ENCODE measurements at places on chromosomes 4 and X.
A peak's percentile ranks its signal among the peaks of the same experiment; 100 is the strongest.

GRCh38 chrX:24024819-24025740 lies 1.9 kb downstream of the KLHL15 start:
- DNase-seq = peak; percentile 48

- no peak for DNase-seq
Observed at GRCh38 chr4:186058980-186059316, 10.0 kb upstream of the TLR3 start.

GRCh38 chr4:169675825-169676224 lies 55.4 kb downstream of the CLCN3 start:
- no peak for DNase-seq

DNA sequence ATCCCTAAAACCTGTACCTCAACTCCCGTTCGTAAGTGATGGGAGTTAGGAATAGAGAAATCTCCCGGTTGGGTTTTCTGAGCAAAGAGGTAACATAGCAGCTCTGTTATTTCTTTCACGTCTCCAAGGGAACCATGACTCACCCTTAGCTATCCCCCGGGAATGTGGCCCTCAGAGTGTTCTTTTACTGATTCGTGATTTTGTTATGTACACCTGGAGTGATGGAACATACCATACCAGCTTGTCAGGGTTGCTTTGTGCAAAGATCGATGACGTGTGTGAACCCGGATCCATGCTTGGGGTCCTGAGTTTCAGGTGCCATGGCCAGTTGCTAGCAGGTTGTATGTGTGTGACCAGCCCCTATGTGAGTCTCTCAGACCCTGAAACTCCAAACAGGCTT lies 52.6 kb downstream of the HPRT1 start:
- peak; percentile 54 for DNase-seq

GRCh38 chr4:13640149-13640940 lies 12.8 kb upstream of the BOD1L1 start:
- DNase-seq = peak; percentile 52

DNA sequence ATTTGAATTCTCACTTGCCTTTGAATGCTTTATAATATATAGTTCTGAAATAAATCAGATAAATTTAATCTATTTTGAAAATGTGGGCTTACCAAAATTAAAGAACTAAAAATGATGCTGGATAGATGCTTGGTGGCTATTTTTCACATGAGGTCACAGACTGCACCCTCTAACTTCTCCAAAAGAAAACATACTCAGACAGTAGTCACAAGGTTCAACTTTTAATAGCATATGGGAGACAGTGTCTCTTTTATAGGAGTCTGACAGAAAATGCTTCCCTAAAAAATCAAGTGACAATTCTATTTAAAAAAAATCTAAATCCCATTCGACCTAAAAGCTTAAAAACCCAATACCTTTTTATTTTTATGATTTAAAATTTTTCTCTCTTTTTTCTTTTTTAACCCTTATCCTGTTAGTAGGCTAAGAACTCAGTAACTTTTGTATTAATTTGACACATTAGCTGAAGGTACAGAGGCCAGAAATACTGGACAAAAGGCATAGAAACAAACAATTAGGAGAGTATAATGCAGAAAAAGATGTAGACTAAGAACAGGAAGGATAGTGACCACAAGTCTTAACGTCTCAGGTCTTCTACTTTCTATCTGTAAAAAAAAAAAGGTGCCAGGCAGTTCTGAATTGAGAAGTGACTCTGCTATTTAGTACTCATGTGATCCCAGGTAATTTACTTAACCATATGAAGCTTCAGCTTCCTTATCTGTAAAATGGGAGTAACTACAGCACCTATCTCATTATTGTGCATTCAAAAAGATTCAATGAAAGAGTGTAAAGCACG lies 7.6 kb downstream of the TIGD4 start:
- DNase-seq = no peak

GRCh38 chrX:16653424-16653823 lies 3.5 kb downstream of the S100G start:
- DNase-seq = no peak

DNA sequence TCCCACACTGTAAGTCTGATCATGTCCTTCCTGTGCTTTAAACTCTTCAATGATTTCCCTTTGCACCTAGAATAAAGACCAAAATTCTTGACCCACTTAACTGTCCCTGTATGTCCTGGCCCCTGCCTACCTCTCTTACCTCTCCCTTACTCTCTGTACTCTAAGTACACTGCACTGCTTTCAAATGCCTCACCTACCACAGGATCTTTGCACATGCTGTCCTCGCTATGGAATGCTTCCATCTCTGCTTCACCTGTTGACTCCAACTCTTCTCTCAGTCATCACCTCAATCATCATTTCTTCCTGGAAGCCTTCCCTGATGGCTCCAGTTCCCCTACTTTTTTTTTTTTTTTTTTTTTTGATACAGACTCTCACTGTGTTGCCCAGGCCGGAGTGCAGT lies 29.0 kb upstream of the SEPTIN6 start:
- DNase-seq = no peak

- DNase-seq = no peak
Observed at GRCh38 chrX:56812515-56813105, 83.6 kb downstream of the NBDY start.

DNA sequence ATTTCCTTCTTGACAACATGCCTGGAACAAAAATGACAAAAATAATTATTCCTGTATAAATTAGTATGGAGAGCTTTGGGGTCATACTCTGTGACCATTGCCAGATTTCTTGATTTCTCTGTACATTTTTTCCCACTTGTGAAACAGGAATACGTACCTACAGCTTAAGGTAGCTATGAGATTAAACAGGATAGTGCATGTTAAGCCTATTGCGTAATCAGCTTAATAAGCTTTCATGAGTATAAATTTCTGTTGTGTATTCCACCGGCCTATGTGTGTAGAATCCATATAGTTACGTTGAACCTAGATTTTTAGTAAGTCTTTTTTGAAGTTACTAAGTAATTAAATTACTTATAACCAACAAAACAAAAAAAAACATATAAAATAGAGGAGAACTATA lies 334.9 kb downstream of the DCTD start:
- DNase-seq = no peak

- DNase-seq = no peak
Observed at GRCh38 chr4:189049682-189050081, 891.0 kb upstream of the FRG1 start.

- peak; percentile 68 for DNase-seq
Observed at GRCh38 chr4:14289708-14290107, 662.2 kb upstream of the BOD1L1 start.

GRCh38 chrX:51568586-51568985 lies 50.1 kb downstream of the CENPVL3 start:
- DNase-seq = peak; percentile 22

DNA sequence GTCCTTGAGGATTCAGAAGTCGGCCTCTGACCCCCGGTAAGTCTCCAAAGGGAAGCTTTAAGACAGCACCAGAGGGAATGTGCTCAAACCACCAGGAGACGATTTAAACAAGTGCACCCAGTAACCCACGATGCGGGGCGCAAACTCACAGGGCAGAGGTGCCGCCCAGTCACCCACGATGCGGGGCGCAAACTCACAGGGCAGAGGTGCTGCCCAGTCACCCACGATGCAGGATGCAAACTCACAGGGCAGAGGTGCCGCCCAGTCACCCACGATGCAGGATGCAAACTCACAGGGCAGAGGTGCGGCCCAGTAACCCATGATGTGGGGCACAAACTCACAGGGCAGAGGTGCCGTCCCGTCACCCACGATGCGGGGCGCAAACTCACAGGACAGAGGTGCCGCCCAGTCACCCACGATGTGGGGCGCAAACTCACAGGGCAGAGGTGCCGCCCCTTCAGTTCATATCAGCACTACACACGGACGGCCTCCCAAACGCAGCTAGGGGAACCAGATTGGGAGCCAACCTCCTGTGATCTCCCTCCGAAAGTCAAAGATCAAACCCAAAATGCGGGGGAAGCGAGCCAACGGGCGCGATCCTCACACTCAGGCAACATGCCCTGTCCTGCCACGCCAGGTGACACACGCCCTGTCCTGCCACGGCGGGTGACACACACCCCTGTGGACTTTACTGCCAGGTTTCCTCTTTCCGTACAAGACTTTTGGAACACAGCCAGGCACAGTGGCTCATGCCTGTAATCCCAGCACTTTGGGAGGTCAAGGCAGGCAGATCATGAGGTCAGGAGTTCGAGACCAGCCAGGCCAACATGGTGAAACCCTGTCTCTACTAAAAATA lies 11.3 kb downstream of the PPP2R3B start:
- DNase-seq = no peak

DNA sequence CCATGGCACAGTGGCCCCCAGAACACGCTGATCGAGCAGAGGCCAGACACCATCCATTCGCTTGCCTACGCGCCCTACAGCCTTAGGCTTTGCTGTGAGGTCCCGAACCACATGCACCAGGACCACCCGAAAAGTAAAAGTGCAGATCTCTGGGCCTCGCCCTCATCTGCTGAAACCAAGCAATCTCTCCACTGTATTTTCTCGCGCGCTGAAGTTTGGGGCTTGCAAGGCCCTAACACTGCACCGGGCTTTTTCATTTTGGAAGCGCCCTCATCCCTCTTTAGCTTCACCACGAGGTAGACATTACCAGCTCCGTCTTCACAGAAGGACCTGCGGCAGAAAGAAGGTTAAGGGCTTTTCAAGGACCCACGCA lies 21.2 kb downstream of the NKX3-2 start:
- no peak for DNase-seq

DNA sequence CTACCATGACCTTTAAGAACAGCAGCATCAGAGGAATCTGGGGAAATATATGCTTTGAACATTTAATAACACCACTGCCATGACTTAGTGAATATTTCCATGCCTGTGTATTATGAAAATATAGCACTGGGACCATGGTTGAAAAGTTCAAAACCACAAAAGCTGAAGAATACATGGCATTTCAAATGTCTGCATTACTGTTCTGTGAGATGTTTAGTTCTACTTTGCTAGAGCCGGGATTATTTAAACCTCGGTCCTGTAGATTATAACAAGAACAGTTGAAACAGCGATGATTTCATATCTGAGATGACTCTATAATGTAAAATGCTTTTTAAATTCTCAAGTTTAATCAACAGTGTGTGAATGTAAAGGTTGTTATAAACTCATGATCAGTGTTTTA lies 126.7 kb upstream of the AGA start:
- DNase-seq = no peak

Measured in HS-27A (cell line).